ENCODE measurements at places on chromosomes 6 and 20. TPM values are rescaled to one million over a fixed set of nuclear protein-coding genes. Genes with fewer than 3 reads are reported as not detected.

TRIM10 gene
- total RNA-seq = 0.12 TPM

FOXC1 gene
- 1.1 TPM for total RNA-seq

THBS2 gene
- total RNA-seq = 5.5 TPM

SCUBE3 gene
- 6.1 TPM for total RNA-seq

ASIP gene
- total RNA-seq = not detected

- DNase-seq = no peak
These were observed 35.3 kb downstream of the KCTD20 start for GRCh38 chr6:36478051-36478526.

GRCh38 chr6:20399518-20399917 lies 2.2 kb upstream of the E2F3 start:
- DNase-seq = no peak

GRCh38 chr6:108711826-108712225 lies 136.4 kb upstream of the ARMC2 start:
- no peak for DNase-seq

GRCh38 chr20:46807998-46808397 lies 86.6 kb upstream of the EYA2 start:
- no peak for DNase-seq

DNA sequence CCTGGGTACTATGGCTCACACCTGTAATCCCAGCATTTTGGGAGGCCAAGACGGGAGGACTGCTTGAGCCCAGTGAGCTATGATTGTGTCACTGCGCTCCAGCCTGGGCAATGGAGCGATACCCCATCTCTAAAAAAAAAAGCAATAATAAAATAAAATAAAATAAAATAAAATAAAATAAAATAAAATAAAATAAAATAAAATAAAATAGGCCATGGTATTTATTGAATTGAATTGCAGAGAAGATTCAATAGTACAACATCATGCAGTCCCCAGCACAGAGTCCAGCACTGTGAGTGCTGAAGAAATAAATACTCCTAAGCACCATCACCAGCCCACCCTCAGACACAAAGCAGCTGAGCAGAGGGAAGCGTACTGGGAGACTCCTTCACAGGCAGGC lies 144.7 kb downstream of the RALGAPA2 start:
- DNase-seq = no peak

DNA sequence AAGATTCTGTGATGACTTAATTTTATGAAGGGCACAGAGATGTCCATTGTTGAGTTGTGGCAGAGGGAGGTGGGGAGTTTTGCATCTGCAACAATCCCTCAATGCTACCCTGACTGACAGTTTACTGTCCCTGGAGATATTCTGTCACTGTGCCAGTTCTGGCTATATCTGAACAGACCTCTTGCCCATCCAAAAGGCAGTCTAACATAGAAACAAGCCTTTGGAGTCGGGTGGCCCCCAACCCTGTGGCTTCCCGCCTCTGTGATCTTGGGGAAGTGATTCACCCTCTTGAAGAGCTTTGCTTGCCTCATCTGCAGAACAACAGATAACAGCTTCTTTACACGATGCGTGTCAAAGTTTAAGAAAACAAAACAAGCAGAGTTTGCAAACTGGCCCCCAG lies 3.8 kb upstream of the E2F1 start:
- DNase-seq = peak; percentile 66

DNA sequence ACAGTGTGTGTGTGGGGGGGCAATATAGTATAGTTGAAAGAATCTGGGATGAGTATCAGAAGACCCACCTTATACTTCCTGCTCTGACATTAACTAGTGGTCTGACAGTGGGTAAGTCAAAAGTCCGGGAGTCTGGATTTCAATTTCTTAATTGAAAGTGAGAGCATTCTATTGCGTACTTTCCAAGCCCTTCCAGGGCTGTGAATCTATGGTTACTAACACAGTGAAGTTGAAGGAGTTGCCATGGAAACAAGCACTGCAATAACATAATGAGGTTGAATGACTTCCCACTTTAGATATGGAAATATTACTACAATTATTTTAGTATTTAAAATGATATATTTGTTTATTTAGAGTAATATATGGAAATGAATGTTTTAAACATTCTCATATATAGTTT lies 80.2 kb downstream of the MLIP start:
- peak; percentile 34 for DNase-seq

- no peak for DNase-seq
These were observed 14.4 kb downstream of the SNRPC start for GRCh38 chr6:34771727-34772126.
